ENCODE measurements at places on chromosomes 11 and 22.

GRCh38 chr11:88344869-88345268 is 7.3 kb upstream of the CTSC start:
- DNase-seq, result no peak

GRCh38 chr11:119583585-119583984 is 145.4 kb downstream of the NECTIN1 start:
- DNase-seq, result no peak

DNA sequence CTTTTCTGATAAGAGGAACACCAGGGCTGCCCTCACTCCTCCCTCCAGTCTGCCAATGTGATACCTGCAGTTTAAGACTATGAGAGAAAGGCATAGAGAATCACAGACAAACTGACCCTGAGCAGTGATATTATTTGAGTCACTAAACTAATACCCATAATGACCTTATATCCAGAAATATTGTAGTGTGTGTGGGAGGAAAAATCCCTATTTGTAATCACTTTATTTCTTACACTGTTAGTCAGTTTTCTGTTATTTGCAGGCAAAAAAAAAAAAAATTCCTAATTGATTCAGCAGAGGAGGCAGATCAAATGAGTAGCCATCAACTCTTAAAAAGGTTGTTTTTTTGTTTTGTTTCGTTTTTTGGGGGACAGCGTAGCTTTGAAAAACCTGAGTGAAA is 82.5 kb downstream of the MAML2 start:
- DNase-seq, result no peak

GRCh38 chr11:107468596-107468995 is 11.0 kb upstream of the CWF19L2 start:
- no peak for DNase-seq

- DNase-seq, result no peak
Observed at GRCh38 chr22:49999946-50000586, 12.5 kb downstream of the IL17REL start.

DNA sequence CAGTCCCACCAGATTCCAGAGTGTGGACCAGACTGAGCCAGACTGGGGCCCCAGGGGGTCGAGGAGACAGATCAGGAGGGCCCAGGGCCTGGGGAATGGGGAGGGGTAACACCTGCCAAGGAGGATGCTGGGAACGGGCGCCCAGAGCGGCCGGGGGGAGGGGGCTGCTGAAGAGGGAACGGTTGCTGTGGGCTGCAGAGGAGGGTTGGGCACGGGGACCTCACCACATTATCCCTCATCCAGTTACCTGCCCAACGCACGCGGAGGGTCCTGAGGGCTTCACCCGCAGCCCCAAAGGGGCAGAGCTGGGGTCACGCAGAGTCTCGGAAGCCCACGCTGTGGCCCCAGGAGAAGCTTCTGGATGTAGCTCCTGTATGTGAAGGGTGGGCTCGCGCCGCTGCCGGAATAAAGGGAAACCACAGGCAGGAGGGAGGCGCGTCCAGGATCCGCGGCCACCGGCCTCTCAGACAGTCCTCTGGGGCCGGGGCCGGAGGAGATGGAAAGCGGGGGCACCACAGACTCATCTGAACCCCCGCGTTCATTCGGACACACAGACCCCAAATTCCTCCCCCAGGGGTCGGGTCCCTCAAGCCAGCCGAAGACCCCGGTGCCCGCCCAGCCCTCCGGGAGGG is 866 bp upstream of the SELENOO start:
- no peak for DNase-seq

GRCh38 chr22:19876314-19876940 is 21.8 kb upstream of the GNB1L start:
- DNase-seq, result no peak

GRCh38 chr11:35891096-35891495 is 52.8 kb upstream of the LDLRAD3 start:
- no peak for DNase-seq

DNA sequence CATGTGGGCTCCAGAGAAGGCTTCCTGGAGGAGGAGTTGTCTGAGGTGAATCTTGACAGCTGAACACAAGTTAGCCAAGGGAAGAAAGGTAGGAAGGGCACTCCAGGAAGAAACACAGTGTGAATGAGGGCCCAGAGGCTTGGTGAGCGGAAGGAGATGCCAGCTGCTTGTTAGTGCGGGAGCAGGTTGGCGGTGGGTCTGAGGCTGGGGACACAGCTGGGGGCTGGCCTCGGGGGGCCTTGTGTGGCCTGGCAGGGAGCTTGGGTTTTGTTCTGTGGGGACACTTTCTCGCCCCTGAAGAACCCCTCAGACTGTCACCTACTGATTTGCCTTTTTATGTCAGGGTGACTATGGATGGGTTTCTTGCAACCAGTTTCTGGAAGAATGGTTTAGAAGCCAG is 160.0 kb downstream of the ST3GAL4 start:
- DNase-seq, result no peak

GRCh38 chr11:73267122-73267846 is 4.9 kb upstream of the P2RY6 start:
- no peak for DNase-seq

- no peak for DNase-seq
Observed at GRCh38 chr11:126267650-126268049, 1.0 kb downstream of the SRPRA start.

- DNase-seq, result no peak
Observed at GRCh38 chr11:131465746-131466145, 95.3 kb downstream of the NTM start.

GRCh38 chr11:821512-822371 is 3.0 kb downstream of the PNPLA2 start:
- no peak for DNase-seq

DNA sequence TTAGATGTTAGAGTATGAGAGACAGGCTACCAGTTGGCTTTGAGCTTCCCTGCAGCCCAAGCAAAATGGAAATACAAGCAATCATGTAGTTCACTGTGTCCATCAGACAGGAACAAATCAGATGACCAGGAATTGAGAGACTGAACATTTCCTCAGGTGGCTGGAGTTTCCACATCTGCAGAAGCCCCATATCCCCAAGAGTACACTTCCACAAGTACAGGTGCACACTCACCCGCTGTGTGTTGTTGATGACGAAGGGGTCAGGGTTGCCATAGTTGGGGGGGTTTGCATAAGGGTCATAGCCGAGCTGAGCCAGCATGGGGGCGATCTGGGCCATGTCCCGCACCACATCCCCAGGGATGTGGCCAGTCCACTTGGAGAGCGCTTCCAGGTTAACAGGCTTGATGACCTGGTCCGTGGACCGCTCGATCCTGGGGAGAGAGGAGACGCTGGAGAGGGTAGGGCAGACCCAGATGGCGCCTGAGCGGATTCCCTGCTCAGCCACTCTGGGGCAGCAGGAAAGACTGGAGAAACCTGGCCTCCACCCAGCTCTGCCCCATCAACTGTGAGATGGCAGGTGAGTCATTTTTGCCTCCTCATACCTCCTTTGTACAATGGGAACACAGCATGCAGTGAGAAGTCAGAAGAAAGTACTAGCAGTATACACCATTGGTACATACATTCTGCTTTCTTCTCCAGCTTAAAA is 23.9 kb upstream of the TFIP11 start:
- no peak for DNase-seq

GRCh38 chr11:125117429-125117828 is 6.0 kb upstream of the TMEM218 start:
- no peak for DNase-seq

- peak; percentile 100 for DNase-seq
Observed at GRCh38 chr22:41621099-41621910, at the start of gene XRCC6. Gene XRCC6, plus strand, starts transcription at chr22:41621295. Its CDS starts 710 bp downstream, at chr22:41622005.

DNA sequence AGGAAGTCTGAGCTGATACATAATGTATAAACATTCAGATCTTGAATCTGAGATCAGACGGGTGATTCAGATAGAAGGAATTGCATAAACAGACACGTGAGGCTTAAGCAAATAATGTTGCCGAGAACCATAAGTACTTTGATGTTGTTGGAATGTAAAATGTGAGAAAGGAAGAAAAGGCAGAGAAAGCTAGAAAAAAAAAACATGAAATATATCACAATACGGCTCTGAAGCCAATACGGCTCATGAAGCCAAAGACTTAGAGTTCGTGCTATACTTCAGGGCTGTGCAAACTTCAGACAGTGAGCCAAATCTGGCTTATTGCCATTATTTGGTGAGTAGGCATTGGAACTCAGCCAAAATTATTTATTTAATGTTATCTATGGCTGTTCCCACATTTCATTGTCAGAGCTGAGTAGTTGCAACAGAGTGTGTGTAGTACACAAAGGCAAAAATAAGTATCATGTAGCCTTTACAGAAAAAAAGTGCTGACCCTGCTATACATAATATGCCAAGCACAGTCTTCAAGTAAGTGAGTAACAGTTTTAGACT is 673.3 kb downstream of the CNTN5 start:
- DNase-seq, result no peak

DNA sequence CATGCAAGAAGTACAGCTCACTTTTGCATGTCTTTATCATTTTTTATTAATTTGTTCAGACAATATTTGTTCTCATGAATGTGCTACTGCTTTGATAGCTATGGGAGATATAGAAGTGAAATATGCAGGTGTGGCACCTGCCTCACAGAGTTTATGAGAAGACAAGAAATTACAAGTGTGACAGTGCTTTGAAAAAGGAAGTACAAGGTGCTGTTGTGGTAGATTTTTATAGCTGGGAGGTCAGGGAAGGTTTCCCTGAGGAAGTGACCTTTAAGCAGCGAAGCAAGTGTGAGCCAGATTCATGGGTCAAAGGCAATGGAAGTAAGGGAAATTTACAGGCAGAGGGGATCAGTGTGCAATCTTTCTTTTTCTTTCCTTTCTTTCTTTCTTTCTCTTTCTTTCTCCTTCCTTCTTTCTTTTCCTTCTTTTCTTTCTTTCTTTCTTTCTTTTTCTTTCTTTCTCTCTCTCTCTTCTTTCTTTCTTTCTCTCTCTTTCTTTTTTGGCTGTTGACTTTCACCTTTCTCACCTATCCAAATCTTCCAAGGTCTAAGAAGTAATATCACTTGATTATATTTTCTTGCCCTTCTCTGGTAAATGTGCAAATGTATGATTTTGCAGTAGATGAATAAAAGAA is 6.4 kb upstream of the BMAL1 start:
- DNase-seq, result no peak

DNA sequence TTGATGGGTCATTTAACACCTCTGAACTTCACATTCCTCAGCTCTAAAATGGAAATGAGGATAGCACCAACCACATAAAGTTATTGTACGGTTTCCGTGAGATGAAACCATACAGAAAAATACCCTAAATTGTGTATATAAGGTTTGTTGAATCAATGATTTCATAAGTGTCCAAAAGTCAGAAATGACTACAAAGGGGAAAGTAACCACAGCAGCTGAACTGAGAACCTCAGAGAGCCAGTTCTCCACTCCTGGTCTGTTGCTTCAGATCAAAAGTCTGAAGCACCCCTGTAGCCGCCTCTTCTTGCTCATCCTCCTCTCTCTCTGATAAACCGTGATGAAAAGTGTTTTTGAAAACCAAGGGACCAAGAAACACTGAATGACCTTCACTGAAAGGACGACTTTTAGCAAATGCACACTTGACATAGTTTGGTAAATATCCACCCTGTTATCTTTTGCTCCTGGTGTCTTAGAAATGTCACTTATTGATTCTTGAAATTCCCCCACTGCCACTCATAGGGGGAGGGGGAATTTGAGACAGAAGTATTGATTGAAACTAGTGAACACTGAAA is 194.5 kb downstream of the NAV2 start:
- no peak for DNase-seq

GRCh38 chr22:50486561-50487289 is at the start of gene MIOX:
Gene MIOX, plus strand, starts transcription at chr22:50486859. Its CDS starts 39 bp downstream, at chr22:50486898.
- no peak for DNase-seq

DNA sequence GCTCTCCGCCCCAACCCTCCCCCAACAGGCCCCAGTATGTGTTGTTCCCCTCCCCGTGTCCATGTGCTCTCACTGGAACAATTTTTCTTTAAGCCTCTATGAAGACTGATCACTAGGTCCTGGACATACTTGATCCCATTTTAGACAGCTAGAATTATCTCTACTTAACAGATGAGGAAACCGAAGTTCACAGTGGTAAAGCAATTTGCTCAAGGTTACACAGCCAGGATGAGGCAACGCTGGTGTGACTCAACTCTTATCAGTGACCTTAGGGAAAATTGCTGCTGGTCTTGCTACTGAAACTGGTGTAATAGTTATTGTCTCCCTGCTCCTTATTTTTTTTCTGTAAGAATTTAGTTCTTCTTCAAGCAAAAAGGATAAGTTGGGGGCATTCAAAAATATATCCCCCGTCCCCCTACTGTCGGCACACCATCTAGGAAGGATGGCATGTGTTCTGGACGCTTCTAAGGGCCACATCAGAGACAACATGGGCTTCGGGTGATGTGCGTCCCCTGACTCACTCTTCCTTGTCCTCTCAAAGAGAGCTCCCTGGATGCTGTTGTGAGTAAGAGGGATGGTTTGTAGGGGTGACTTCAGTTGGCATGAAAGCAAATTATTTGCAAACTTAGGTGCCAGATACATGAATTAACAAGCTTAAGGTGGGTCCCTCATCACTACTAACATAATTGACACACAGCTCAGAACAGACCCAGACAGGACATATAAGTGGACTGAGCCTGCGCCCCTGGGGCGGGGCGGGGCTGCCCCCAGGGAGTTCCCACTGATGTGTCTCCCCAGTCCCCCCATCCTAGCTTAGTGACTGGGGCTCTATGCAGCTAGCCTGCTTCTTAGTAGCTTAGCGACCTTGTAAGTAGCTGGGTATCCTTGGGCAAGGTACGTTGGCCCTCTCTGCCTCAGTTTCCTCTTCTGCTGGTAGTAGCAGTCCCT is 23.6 kb upstream of the ALX4 start:
- DNase-seq, result no peak

- no peak for DNase-seq
Observed at GRCh38 chr11:101618709-101619108, 34.9 kb upstream of the TRPC6 start.

- no peak for DNase-seq
Observed at GRCh38 chr22:49446759-49447710, 380.6 kb downstream of the BRD1 start.

- DNase-seq, result no peak
Observed at GRCh38 chr11:46874586-46874985, 28.5 kb upstream of the CKAP5 start.

GRCh38 chr11:126025822-126026221 is 36.8 kb downstream of the CDON start:
- DNase-seq, result no peak

All from activated gamma-delta T cell treated with Interleukin-2 at 50 U/mL for 16 hours (primary cell).